ENCODE measurements at places on chromosomes 11 and 22. TPM values are rescaled to one million over a fixed set of nuclear protein-coding genes. Genes with fewer than 3 reads are reported as not detected.

The OR5A1 gene
- not detected for total RNA-seq

The OR51E2 gene
- not detected for total RNA-seq

The F2 gene
- total RNA-seq = not detected

The CNIH2 gene
- not detected for total RNA-seq

The CHADL gene
- total RNA-seq = 3.2 TPM

The C22orf23 gene
- total RNA-seq = not detected

The RBM4 gene
- 61.2 TPM for total RNA-seq

The TSKU gene
- 42.2 TPM for total RNA-seq

The CD44 gene
- total RNA-seq = 613 TPM

The RAB39A gene
- 1.2 TPM for total RNA-seq

The PPARA gene
- total RNA-seq = 67.8 TPM

The PTPRCAP gene
- 7.2 TPM for total RNA-seq

The OR52A1 gene
- total RNA-seq = not detected

The CYTH4 gene
- 50.8 TPM for total RNA-seq

The TREH gene
- not detected for total RNA-seq

The DUSP8 gene
- total RNA-seq = 7.6 TPM

The BTBD18 gene
- total RNA-seq = not detected
